ENCODE measurements at places on chromosomes 4 and X. TPM values are rescaled to one million over a fixed set of nuclear protein-coding genes. Genes with fewer than 3 reads are reported as not detected.

ARMCX5 gene
- 16.4 TPM for total RNA-seq

TRO gene
- 23.9 TPM for total RNA-seq

AKAP14 gene
- not detected for total RNA-seq

SERPINA7 gene
- total RNA-seq: not detected

DGAT2L6 gene
- total RNA-seq: not detected

LDB2 gene
- 11.3 TPM for total RNA-seq

ATP7A gene
- 17.8 TPM for total RNA-seq

NPFFR2 gene
- total RNA-seq: not detected

AFP gene
- 1.1 TPM for total RNA-seq

CT45A1 gene
- total RNA-seq: not detected

MID1 gene
- 23.0 TPM for total RNA-seq

RBMX2 gene
- 16.4 TPM for total RNA-seq

MTTP gene
- 0.33 TPM for total RNA-seq

MAGEE2 gene
- total RNA-seq: not detected

SSX3 gene
- not detected for total RNA-seq

MAGEB2 gene
- total RNA-seq: not detected

PCDH19 gene
- 0.07 TPM for total RNA-seq

ABCG2 gene
- total RNA-seq: 7.2 TPM

TKTL2 gene
- total RNA-seq: not detected

TEX13C gene
- not detected for total RNA-seq
